Kidney (tissue), 22 donors: ENCODE measurements at places on chromosomes 7 and 10. TPM values are rescaled to one million over a fixed set of nuclear protein-coding genes. Genes with fewer than 3 reads are reported as not detected.
A peak's percentile ranks its signal among the peaks of the same experiment; 100 is the strongest.

DNA sequence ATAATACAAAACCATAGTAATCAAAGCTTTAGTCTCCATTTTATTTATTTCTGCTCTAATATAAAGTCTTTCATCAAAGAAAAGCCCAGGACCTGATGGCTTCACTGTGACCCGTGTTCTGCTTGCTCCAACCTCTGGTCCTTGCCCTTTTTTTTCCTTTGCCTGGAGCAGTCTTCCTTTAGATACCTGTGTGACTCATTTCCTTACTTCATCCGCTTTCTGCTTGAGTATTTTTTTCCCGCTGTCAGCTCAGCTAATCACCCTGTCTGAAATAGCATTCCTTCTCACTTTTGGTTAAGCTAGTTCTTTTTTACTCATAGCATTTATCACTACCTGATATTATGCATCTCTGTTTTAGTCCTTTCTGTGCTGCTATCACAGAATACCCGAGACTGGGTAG lies 194.8 kb downstream of the ABCA13 start:
- DNase-seq = no peak

- DNase-seq = no peak
Measured at GRCh38 chr10:42551582-42552187, 86.7 kb downstream of the ZNF33B start.

DNA sequence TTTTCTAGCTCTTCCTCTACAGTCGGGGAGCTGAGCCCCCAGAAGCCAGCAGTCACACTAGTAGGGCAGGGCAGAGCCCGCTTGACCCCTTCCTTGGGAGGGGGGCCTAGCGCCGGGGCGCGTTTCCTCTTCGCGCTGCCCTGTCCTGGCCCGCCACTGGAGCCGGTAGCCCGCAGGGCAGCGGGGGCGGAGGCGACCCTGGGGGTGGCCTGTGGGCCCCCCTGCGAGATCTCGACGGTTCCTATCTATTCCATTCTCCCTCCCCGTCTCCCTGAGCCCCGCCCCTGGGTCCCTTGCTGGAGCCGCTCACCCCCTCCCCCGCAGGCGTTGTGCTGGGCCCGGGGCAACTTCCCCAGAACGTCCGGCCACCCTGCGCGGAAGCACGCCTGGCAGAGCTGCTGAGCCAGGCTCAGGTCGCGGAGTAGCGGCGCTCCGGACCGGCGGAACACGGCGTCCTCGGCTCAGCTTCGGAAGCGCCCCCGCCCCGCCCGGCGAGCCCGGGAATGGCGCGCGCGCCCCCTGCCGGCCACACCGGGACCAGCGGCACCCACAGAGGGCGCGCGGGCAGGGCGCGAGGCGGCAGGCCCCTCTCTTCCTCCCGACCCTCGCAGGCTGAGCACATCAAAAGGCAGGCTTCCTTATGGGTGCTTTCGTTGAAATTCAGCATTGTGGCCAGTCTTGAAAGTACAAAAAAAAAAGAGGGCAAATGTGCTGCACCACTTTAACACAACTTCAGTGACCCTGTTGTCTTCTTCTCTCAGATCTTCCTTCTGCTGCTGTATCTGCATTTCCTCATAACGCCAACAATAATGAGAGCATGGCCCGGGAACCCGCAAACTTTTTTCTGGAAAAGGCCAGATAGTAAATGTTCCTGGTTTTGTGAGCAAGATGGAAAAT lies 327.6 kb downstream of the TNS3 start:
- peak; percentile 89 for DNase-seq

DNA sequence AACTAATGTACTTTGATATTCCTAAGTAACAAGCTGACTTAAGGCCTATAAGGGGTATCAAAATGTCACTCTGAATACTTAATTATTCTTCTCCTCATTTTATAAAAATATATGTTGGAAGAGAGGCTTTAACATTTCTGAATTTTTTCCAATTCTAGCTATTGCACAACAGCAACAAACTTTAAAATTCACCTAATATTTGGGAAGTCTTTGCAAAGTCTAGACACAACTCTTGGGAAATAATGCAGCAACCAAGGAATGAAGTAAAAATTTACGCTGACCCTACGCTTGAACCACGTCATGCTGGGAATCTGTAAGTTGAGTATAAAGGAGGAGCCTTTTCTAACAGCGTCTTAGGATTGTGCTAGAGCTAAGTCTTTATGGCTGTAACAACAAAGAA lies 243.9 kb upstream of the IMMP2L start:
- DNase-seq = no peak

The PPP1R3C gene
- 20.3 TPM for total RNA-seq

The OR2F1 gene
- not detected for total RNA-seq

The FOXP2 gene
- total RNA-seq = 8.0 TPM
